PC-9 (cell line): ENCODE measurements at places on chromosomes 4 and X. TPM values are rescaled to one million over a fixed set of nuclear protein-coding genes. Genes with fewer than 3 reads are reported as not detected.

DNA sequence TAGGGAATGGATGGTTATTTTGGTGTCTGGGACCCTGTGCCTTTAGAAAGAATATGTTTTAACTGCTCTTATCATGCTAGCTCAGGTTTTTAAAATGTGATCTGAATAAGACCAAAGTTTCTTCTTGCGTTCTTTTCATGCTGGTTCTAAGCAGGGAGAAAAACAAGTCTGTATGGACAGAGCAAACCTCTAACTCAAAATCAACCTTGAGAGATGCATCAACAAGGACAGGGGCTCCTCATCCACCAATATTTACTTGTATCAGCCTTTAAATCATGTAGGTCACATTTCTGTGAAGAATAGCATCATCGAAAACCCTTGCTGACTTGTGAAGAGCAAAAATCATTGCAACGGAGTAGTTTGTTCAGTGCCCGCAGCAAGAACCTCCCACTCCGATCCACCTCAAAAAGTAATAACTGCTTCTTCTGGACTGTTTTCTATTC, 1.2 kb downstream of the ATP10D start:
- H3K27me3 ChIP-seq = no peaks in the 10 kb centered on the region
- peaks cover 19% of the 10 kb centered on the region for H3K4me1 ChIP-seq
- H3K4me3 ChIP-seq = peak overlapping the region; percentile 78
- peak overlapping the region; percentile 67 for H3K27ac ChIP-seq
- DNase-seq = no peak

- DNase-seq = no peak
- no peaks in the 10 kb centered on the region for H3K4me1 ChIP-seq
These were observed 1.3 kb upstream of the JAKMIP1 start for GRCh38 chr4:6201580-6202091.

GRCh38 chr4:67580577-67580976, 22.1 kb downstream of the STAP1 start:
- H3K27ac ChIP-seq = no peak overlapping the region
- H3K36me3 ChIP-seq = no peaks in the 10 kb centered on the region
- H3K4me3 ChIP-seq = no peak overlapping the region
- DNase-seq = no peak
- H3K4me1 ChIP-seq = no peaks in the 10 kb centered on the region

Gene FGG
- not detected in 2 replicates for total RNA-seq

DNA sequence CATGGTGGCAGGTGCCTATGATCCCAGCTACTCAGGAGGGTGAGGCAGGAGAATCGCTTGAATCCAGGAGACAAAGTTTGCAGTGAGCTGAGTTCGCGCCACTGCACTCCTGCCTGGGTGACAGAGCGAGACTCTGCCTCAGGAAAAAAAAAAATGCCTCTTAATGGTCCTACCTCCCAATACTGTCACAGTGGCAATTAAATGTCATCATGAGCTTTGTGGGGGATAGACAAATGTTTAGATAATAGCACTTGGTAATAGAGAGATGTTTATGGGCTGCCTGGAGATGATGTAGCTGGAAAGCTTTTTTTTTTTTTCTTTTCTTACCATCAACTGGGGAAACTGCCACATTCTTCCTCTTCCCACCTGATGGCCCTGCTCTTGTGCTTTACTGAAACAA, 33.0 kb downstream of the GRK4 start:
- no peaks in the 10 kb centered on the region for H3K27me3 ChIP-seq
- H3K4me1 ChIP-seq = no peaks in the 10 kb centered on the region
- H3K4me3 ChIP-seq = no peak overlapping the region
- no peaks in the 10 kb centered on the region for H3K36me3 ChIP-seq
